ENCODE measurements at places on chromosomes 2 and 18. TPM values are rescaled to one million over a fixed set of nuclear protein-coding genes. Genes with fewer than 3 reads are reported as not detected.
A peak's percentile ranks its signal among the peaks of the same experiment; 100 is the strongest.

- H3K4me1 ChIP-seq, result no peaks in the 10 kb centered on the region
- peaks cover 4% of the 10 kb centered on the region for H3K36me3 ChIP-seq
- H3K27ac ChIP-seq, result no peak overlapping the region
- DNase-seq, result no peak
These were observed 19.2 kb downstream of the RMP24 start for GRCh38 chr18:35991696-35992095.

The SNTG2 gene
- total RNA-seq, result 1.0 TPM

- H3K4me1 ChIP-seq, result no peaks in the 10 kb centered on the region
- no peaks in the 10 kb centered on the region for H3K36me3 ChIP-seq
- no peak for DNase-seq
These were observed 142.0 kb upstream of the FSHR start for GRCh38 chr2:49296107-49296867.

- peak overlapping the region; percentile 29 for H3K27ac ChIP-seq
- peak overlapping the region; percentile 20 for H3K4me3 ChIP-seq
- H3K27me3 ChIP-seq, result no peaks in the 10 kb centered on the region
These were observed 124.2 kb downstream of the UBE2E3 start for GRCh38 chr2:181104512-181105115.

- no peaks in the 10 kb centered on the region for H3K4me1 ChIP-seq
- no peak overlapping the region for H3K4me3 ChIP-seq
- H3K27me3 ChIP-seq, result peaks cover 2% of the 10 kb centered on the region
- no peak for DNase-seq
These were observed 446.4 kb downstream of the EPHA4 start for GRCh38 chr2:221125691-221126090.

The TMSB10 gene
- total RNA-seq, result 1,772 TPM

- H3K27me3 ChIP-seq, result peaks cover 28% of the 10 kb centered on the region
- no peak overlapping the region for H3K4me3 ChIP-seq
- H3K36me3 ChIP-seq, result no peaks in the 10 kb centered on the region
- H3K4me1 ChIP-seq, result no peaks in the 10 kb centered on the region
- no peak for DNase-seq
These were observed 688 bp downstream of the CDH20 start for GRCh38 chr18:61333746-61334490.

DNA sequence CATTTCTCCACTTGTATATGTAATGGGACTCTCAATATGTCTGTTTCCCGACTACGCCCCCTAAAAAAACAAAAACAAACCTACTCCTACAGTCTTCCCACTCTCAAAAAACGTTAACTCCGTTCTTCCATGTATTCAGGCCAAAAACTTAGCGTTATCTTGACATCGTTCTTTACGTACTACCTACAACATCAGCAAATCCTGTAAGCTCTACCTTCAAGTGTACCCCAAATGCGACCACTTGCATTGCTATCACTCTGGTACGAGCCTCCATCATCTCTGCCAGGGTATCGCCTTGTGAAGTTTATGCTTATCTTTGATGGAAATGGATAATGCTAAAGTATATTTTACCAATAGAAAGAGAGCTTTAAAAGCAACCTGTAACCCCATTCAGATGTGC lies 479 bp downstream of the GPATCH11 start:
- H3K36me3 ChIP-seq, result peaks cover 21% of the 10 kb centered on the region
- H3K4me1 ChIP-seq, result peaks cover 22% of the 10 kb centered on the region
- DNase-seq, result no peak
- H3K27ac ChIP-seq, result no peak overlapping the region
- no peak overlapping the region for H3K4me3 ChIP-seq

The RAD51AP2 gene
- total RNA-seq, result not detected

The UPP2 gene
- not detected for total RNA-seq

DNA sequence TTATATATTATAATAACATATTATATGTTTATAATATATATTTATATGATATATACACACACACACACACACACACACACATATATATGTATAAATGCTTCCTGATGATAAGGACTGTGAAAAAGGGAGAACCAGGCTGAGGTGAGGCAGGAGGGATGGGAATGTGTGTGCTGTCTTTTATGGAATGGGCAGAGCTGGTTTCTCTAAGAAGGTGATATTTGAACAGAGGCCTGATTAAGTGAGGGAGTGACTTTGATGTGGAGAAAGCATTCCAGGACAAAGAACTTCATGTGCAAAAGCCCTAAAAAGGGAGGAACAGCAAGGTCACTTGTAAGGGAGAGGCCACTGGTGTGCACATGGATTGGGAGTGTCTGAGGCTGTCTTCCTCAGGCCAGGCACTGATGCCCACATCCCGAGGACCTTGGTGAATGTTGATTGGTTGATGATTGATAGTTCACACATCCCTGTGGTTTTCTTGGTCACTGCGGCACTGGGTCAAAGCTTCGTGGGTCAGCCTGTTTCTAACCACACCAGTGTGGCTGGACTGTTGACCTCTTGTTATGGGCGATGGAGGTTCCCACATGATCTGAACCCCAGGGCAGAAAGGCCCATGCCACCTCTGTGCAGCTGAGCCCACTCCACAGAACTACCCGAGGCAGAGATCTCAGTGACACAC lies 196.9 kb downstream of the MYCN start:
- no peak for DNase-seq
- H3K4me3 ChIP-seq, result no peak overlapping the region
- no peaks in the 10 kb centered on the region for H3K36me3 ChIP-seq
- no peaks in the 10 kb centered on the region for H3K4me1 ChIP-seq
- no peak overlapping the region for H3K27ac ChIP-seq
- no peaks in the 10 kb centered on the region for H3K27me3 ChIP-seq

GRCh38 chr2:158967731-158968395 lies 577 bp upstream of the TANC1 start:
- H3K27ac ChIP-seq, result no peak overlapping the region
- H3K4me3 ChIP-seq, result peak overlapping the region; percentile 60
- peaks cover 43% of the 10 kb centered on the region for H3K27me3 ChIP-seq
- peaks cover 14% of the 10 kb centered on the region for H3K4me1 ChIP-seq
- no peak for DNase-seq
- no peaks in the 10 kb centered on the region for H3K36me3 ChIP-seq

GRCh38 chr2:83665154-83665553 lies 793.9 kb downstream of the SUCLG1 start:
- no peaks in the 10 kb centered on the region for H3K36me3 ChIP-seq
- no peak for DNase-seq

DNA sequence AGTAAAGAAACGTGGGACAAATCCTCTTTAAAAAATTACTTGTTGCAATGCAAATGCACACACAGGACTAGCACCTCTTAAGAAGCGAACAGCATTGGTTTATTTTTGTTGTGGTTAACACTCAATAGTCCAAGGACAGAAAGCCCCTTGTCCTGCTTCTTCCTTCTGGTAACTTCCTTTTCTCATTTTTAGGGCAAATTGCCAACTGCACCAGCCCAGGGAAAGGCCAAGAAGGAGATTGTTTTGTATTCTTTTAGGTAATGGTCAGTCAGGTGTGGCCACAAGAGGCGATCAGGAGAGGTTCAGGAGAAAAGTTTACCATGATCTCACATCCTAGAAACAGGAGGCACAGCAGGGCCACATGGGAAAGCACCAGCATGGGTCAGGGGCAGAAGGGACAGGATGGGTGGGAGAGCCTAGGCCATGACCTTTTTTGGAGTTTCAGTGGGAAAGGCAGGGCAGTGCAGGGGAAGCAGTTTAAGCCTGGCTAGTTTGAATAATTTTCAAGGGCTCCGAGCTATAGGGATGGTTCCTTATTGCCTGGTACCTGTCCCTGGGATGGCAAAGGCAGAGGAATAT lies 73.0 kb downstream of the CHRNA1 start:
- no peak overlapping the region for H3K4me3 ChIP-seq
- H3K27me3 ChIP-seq, result no peaks in the 10 kb centered on the region
- H3K4me1 ChIP-seq, result peaks cover 9% of the 10 kb centered on the region
- H3K36me3 ChIP-seq, result no peaks in the 10 kb centered on the region
- no peak overlapping the region for H3K27ac ChIP-seq

The ANKRD29 gene
- not detected for total RNA-seq

- peak; percentile 75 for DNase-seq
- no peaks in the 10 kb centered on the region for H3K4me1 ChIP-seq
- no peak overlapping the region for H3K27ac ChIP-seq
- H3K27me3 ChIP-seq, result no peaks in the 10 kb centered on the region
These were observed 10.6 kb upstream of the MC5R start for GRCh38 chr18:13813271-13813849.

- H3K27me3 ChIP-seq, result peaks cover 5% of the 10 kb centered on the region
- no peaks in the 10 kb centered on the region for H3K36me3 ChIP-seq
- H3K27ac ChIP-seq, result no peak overlapping the region
These were observed 52.8 kb upstream of the TMEM182 start for GRCh38 chr2:102708847-102709559.

The RAX gene
- total RNA-seq, result not detected

- no peaks in the 10 kb centered on the region for H3K36me3 ChIP-seq
- H3K4me1 ChIP-seq, result no peaks in the 10 kb centered on the region
- no peaks in the 10 kb centered on the region for H3K27me3 ChIP-seq
- H3K4me3 ChIP-seq, result no peak overlapping the region
- no peak overlapping the region for H3K27ac ChIP-seq
These were observed 692.9 kb upstream of the HS6ST1 start for GRCh38 chr2:129011466-129012061.

DNA sequence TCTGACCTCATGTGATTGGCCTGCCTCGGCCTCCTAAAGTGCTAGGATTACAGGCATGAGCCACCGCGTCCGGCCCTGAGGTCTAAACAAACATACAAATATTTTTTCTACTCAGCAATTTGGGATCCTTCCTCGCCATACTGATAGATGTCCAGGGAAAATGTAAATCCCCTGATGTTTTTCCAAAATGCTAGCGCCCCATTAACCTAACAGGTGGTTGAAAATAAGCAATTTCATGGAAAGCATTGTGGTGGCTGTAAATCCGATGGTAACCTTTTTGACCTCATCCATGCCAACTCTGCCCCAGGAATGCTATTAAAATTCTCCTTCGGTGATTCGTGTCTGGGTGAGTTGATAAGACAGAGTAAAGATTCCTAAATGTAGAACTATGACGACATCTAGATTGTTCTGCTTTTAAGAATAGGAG lies 19.3 kb downstream of the GEMIN6 start:
- H3K27ac ChIP-seq, result no peak overlapping the region
- H3K36me3 ChIP-seq, result peaks cover 5% of the 10 kb centered on the region
- H3K4me3 ChIP-seq, result no peak overlapping the region
- DNase-seq, result no peak
- H3K27me3 ChIP-seq, result no peaks in the 10 kb centered on the region

DNA sequence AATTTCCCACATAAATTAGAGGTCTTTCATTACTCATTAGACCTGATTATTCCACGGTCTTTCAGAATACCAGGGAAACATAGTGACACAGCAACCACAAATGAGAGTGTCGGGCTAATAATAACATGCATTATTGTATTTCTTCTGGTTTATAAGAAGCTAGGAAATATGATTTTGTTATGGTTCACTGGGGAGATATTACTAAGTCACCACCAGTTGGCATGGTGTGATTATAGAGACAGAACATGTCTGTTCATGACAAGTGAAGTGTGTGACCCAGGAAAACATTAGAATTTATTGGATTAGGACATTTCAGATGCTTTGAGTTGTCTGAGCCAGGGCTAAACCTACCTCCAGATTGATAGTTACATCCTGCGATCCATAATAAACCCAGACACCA lies 494.4 kb downstream of the FBXO15 start:
- no peak overlapping the region for H3K4me3 ChIP-seq
- no peak for DNase-seq
- H3K27ac ChIP-seq, result no peak overlapping the region
- no peaks in the 10 kb centered on the region for H3K36me3 ChIP-seq

The XDH gene
- total RNA-seq, result not detected

GRCh38 chr2:217515615-217516309 lies 487.0 kb downstream of the TNS1 start:
- no peak overlapping the region for H3K27ac ChIP-seq
- no peak overlapping the region for H3K4me3 ChIP-seq
- no peaks in the 10 kb centered on the region for H3K27me3 ChIP-seq

- peaks cover 17% of the 10 kb centered on the region for H3K27me3 ChIP-seq
- H3K4me1 ChIP-seq, result peaks cover 18% of the 10 kb centered on the region
- H3K36me3 ChIP-seq, result no peaks in the 10 kb centered on the region
These were observed 228.6 kb upstream of the ID2 start for GRCh38 chr2:8452979-8453903.

The STAM2 gene
- 9.6 TPM for total RNA-seq

The PARD3B gene
- total RNA-seq, result 0.43 TPM

- no peaks in the 10 kb centered on the region for H3K36me3 ChIP-seq
- no peak overlapping the region for H3K27ac ChIP-seq
- no peaks in the 10 kb centered on the region for H3K27me3 ChIP-seq
- H3K4me1 ChIP-seq, result no peaks in the 10 kb centered on the region
- no peak overlapping the region for H3K4me3 ChIP-seq
These were observed 28.4 kb downstream of the CPS1 start for GRCh38 chr2:210584834-210585233.

GRCh38 chr2:144659731-144660275 lies 139.9 kb upstream of the ZEB2 start:
- no peak overlapping the region for H3K27ac ChIP-seq
- H3K36me3 ChIP-seq, result no peaks in the 10 kb centered on the region
- no peak for DNase-seq
- H3K4me3 ChIP-seq, result no peak overlapping the region

The ATL2 gene
- 54.6 TPM for total RNA-seq

- H3K36me3 ChIP-seq, result no peaks in the 10 kb centered on the region
- DNase-seq, result no peak
- H3K4me3 ChIP-seq, result no peak overlapping the region
- peaks cover 3% of the 10 kb centered on the region for H3K4me1 ChIP-seq
- no peak overlapping the region for H3K27ac ChIP-seq
These were observed 237.2 kb upstream of the APCDD1 start for GRCh38 chr18:10217211-10217610.

GRCh38 chr2:30670453-30670852 lies 136.8 kb downstream of the CAPN13 start:
- no peak overlapping the region for H3K27ac ChIP-seq
- no peaks in the 10 kb centered on the region for H3K27me3 ChIP-seq
